Esophagus squamous epithelium (tissue), 5 donors: ENCODE measurements at places on chromosomes 12 and 14. TPM values are rescaled to one million over a fixed set of nuclear protein-coding genes. Genes with fewer than 3 reads are reported as not detected.
A peak's percentile ranks its signal among the peaks of the same experiment; 100 is the strongest.

GRCh38 chr14:22429546-22430294, 159.3 kb downstream of the DAD1 start:
- DNase-seq, result no peak

- DNase-seq, result no peak
Observed at GRCh38 chr12:61188801-61189595, 1071.2 kb upstream of the USP15 start.

DNA sequence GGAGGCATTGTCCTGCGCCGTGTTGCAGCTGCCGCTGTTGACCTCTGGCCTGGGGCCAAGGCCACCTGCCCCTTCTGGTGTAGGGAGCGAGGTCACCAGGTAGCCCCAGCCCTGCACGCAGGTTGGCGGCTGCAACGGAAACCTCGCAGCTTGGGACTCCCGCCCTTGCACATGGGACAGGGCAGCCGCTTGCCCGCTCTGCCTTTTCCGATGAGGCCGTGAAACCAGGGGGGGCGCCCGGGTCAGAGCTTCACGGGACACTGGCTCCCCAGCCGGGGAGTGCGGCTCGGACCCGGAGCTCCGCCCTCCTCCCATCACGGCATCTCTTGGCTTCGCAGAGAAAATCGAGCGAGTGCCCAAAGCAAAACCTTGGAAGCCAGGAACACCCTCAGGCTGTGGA, 25.4 kb downstream of the DNAH10 start:
- no peak for DNase-seq

Gene NFE2
- total RNA-seq, result 0.15 TPM

DNA sequence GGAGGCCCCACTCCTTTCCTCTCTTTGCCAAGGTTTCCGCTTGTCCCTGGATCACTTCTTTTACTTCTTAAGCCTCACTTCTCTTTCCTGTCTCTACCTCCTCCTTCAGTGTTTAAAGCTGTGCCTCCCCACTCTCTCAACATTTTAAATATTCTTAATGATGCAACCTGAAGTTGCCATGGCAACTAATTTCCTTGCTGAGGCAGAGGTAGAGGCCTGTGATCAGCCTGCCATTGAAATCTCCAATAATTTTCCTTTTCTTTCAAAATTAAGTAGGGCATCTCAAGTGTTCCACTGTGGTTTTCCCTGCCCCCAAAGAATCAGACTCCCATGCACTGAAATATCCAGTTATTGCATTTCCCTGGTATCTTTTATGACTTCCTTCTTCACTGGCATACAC, 108.6 kb upstream of the VRK1 start:
- DNase-seq, result no peak

GRCh38 chr12:67918441-67918840, 70.8 kb upstream of the IFNG-AS1 start:
- DNase-seq, result no peak

GRCh38 chr12:12916135-12916944, 25.0 kb downstream of the GPRC5A start:
- DNase-seq, result peak; percentile 18
